ENCODE measurements at places on chromosomes 7 and 10.

- no peak for DNase-seq
Measured at GRCh38 chr7:16880554-16880953, 1.2 kb downstream of the AGR3 start.

DNA sequence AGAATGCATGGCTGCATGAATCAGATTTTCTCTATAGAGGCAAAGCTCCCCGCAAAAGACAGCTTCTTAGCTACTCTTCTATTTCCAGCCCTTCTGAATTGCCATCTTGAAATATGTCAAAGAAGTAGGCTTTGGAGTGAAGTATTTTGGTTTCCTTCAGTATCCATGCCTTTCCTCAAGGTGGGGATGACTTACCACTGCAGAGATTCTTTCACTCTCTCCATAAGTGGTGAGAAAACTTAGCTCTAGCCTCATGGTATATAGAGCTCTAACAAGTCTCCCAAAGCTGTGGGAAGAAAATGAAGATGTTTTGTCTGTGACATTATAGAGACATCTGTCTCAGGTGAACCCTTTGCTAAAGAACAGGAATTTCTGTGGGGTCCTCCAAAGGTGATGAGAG is 89.6 kb upstream of the ITGB1 start:
- DNase-seq: no peak

DNA sequence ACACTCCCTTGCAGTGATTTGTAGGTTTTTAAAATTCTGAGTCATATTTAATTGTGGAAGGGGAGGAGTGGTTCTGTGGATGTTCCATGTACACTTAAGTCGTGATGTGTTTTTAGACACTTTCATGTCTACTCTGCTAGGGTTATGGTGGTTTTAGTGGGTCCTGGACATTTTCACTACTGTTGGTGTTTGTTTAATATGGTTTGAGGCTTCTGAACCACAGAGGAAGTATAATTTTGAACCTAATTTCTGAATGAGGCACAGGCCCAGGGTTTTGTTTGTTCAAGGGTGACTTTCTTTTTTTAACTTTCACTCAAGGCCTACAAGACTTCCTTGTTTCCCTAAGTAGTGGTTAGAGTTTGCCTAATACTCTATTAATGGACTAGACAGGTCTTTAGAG is 13.3 kb downstream of the SLC26A5 start:
- DNase-seq: peak; percentile 71

DNA sequence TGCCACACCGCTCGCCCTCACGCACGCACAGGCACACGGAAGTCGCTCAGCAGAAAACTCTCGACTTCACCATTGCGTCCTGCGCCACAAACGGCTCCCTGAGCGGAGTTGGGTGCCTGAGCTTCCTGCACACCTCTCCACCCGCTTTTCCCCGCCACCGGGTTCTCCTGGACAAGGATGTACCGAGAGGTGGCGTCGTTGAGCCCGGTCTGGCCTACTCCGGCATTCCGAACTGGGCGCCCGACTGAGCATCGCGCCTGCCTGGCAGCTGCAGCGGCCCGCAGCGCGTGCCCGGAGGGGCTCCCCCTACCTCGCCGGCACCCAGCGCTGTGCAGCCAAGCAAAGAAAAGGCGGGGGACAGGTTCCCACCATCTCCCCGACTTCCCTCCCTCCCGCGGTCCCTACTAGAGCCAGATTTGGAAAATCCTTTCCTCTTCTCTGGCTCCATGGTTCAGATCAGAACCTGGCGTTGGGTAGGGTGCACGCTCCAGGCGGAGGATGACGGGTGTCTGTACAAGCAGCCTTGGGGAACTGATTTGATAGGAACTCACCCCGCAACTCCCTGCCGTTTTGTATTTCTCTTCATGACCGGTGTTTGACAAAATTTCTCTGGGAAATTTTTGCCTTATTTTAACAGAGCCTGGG is 1.7 kb downstream of the SORCS3 start:
- DNase-seq: no peak

DNA sequence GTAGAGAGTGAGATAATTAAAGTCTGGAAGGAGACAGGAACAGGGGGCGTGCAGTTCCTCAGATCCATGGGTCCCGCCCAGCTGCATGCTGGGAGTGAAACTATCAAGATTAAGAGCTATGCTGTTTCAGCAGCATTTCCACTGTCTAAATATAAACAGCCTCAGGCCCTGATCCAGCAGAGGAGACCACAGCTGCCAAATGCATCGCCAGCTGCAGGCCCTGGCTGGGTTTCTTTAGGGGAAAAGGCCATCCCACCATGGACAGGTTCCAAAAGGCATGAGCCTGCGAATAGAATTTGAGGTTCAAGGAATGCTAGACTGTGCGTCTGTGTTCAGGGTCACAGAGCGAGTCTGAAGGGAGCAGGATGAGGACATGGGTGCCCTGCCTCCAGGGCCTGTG is 411.4 kb downstream of the PAXIP1 start:
- no peak for DNase-seq

GRCh38 chr7:130366564-130366963 is 13.7 kb upstream of the CPA1 start:
- DNase-seq: no peak

DNA sequence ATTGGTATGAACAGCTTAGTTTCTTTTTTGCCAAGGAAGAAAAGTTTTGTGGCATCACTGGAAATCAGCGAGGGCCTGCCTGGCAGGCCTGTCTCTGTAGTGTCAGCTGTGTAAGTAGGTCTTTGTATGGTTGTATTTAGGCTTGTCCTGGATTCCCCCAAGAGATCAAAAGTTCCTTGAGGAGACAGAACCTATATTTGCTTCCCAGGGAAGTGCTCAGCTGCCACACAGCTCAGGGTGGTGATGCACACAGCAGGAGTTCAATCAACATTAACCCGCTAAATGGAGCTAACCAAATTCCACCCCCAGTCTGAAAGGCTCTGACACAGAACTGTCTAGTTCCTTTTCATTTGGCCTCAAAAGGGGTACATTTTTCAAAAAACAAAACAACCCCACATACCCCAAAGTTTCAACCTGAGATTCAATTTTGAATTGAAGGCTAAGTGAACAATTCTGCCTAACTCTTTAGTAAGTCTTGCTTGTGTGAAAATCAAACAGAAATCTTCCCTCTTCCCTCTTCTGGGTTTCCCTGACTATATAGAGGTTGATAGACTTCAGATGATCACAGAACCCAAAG is 124.4 kb downstream of the CLEC2L start:
- no peak for DNase-seq

- DNase-seq: peak; percentile 21
Measured at GRCh38 chr10:29482591-29483431, 152.0 kb downstream of the SVIL start.

- DNase-seq: no peak
Measured at GRCh38 chr7:45186261-45186813, 28.7 kb downstream of the RAMP3 start.

DNA sequence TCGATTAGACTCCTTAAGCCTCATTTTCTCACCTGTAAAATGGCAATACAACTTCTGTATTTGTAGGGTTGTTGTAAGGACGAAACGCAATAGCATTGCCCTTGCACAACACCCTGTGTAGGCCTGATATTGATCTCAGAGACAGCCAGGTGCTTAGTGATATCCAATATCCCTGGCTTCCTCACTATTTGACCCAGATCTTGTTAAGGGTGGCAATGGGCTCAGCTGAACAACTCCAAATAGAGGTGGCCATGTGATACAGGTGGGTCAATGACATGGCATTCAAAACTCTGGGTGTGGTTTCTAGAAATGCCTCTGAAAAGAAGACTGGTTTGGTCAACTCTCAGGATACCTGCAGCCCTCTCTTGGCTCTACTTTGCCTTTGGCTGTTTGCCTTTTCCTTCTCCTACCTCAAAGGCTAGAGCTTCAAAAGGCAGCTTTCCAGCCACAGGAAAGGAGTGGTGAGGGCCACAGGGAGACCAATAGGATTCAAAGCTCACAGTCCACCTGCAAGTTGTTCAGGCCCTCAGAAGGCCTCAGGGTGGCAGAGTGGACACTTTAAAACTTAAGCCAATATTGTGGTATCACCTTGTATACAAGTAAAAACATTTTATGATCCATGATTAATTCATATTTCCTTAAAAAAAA is 14.9 kb upstream of the GATAD1 start:
- no peak for DNase-seq

DNA sequence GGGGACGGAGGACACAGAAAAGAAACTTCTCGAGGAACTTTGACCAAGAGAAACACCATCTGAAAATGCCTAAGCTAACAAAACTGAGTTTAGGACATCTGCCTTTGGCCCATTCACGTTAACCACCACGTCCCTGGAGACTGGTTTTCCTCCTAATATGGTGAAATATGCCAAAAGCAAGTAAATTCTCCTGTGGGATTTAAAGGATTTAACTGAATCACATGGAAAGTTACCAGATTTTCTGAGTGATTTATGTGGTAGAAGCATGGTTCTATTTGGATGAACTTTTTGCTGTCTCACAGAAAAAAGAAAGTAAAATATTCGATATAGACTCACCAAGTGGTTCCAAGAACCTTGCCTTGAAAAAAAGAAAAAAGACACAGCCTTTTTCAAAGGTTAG is 30.4 kb upstream of the BMPER start:
- DNase-seq: no peak

DNA sequence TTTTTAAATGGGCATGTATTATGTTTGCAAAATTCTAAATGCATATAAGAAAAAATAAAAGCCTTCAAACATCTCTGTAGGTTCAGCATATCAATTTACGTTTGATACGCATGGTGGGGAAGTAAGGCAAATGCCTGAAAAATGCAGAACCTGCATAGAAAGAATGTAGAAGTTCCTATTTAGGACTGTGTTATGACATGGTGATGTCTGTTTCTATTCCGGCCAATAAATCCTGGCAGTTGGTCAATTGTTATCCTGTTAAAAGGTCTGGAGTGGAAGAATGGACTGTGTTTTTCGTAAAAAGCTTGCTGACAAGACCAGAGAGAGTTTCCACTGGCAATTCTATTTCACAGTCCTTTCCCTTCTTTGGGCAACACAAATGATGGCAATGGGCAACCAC is 49.6 kb upstream of the CAV2 start:
- no peak for DNase-seq

DNA sequence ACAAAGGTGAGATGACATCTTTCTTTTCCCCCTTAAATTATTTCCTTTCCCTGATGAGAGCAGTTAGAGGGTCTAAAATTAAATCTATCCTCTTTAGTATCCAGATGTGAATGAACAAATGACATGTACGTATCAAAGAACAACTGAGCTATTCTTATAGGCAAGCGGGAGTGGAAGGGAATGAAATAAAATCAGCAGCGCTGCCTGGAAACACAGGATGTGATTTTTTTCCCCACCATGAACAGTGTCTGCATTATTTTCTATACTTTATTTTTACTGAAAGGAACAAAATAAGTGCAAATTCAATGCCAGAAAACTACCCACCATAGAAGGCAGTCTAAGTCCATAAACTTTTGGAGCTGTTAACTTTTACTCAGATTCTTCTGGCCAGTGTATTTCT is 40.6 kb downstream of the SLC26A4 start:
- no peak for DNase-seq

DNA sequence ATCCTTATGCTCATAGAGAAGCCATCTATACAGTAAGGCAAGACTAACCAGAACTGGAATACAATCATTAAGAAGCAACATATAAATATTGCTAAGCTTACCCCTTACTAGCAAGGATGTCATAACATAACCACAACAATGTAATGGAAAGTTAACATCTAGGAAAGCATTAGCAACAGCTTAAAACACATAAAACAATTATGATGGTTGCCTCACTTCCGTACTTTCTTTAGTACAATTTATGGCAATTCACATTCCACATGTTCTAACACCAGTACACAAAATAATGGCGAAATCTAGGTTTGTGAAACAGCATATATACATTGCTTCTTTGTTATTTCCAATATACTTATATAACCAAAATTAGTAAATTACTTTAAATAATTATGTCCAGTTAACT is 195.0 kb downstream of the AHR start:
- DNase-seq: no peak

GRCh38 chr10:132040046-132040445 is 25.7 kb upstream of the JAKMIP3 start:
- no peak for DNase-seq

- no peak for DNase-seq
Measured at GRCh38 chr10:27312854-27313253, 72.3 kb upstream of the ACBD5 start.

- DNase-seq: no peak
Measured at GRCh38 chr10:85315657-85316056, 987.3 kb downstream of the CCSER2 start.

- DNase-seq: no peak
Measured at GRCh38 chr10:95675403-95676116, 18.2 kb downstream of the TCTN3 start.

GRCh38 chr7:142412551-142413193 is 154.8 kb upstream of the PRSS58 start:
- peak; percentile 61 for DNase-seq

- DNase-seq: no peak
Measured at GRCh38 chr10:81953420-81953819, 78.4 kb downstream of the NRG3 start.

DNA sequence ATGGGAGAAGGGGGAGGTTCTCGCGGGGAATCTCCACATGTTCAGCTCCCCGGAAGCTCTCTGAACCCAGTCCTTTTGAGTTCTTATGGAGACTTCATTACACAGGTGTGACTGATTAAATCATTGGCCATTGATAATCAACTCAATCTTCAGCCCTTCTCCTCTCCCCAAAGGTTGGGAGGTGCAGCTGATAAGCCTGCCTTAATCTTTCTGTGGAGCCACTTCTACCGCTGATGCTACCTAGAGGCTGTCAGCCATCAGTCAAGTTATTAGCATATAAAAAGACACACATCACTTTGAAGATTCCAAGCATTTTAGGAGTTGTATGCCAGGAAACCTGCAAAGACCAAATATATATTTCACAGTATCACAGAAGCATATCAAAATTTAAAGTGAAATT is 91.7 kb downstream of the MARCHF5 start:
- no peak for DNase-seq

DNA sequence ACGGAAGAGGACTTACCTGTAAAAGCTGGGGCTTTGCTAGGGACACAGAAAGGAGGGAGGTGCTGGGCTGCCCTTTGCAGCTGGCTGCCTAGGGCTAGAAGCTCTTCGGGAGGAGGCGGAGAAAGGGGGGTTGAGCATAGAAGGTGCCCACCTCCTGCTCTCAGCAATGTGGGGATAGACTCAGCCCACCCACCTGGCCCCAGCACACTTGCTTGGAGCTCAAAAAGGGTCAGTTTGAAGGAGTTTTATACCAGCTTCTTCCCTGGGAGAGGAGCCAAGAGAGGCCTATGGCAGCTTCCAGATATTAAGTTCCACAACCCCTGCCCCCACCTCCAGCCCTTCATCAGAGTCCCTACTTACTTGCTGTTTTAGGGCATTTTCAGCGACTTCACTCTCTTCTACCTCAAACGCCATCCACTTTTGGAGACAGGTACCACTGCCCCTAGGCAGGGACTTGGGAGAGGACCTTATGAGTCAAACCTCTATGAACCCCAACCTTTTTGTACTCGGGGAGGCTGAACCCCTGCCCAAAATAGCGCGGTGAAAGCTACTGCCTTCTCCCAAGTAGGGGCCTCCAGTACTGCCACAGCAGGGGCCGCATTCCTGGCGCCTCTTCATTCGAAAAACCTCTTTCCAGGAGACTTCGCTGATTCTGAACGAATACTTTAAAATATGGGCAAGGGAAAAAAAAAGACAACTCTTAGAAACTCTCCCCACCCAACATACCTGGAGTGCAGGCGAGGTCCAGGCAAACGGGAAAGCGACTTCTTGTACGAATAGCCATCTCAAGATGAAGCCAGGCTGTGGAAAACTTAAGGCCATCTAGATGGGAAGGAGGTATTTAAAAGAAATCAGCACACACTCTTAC is 1.2 kb upstream of the EVX1 start:
- no peak for DNase-seq

GRCh38 chr10:74738985-74739567 is 87.3 kb upstream of the KAT6B start:
- no peak for DNase-seq

- no peak for DNase-seq
Measured at GRCh38 chr10:11178606-11179515, 161.2 kb downstream of the CELF2 start.
